ENCODE measurements at places on chromosomes 12 and 14. TPM values are rescaled to one million over a fixed set of nuclear protein-coding genes. Genes with fewer than 3 reads are reported as not detected.

The CELA1 gene
- total RNA-seq: not detected

The PPFIBP1 gene
- total RNA-seq: 82.1 TPM

The ACRBP gene
- total RNA-seq: 0.49 TPM

The FLRT2 gene
- total RNA-seq: 89.6 TPM

The SDR9C7 gene
- 0.38 TPM for total RNA-seq

The POLE gene
- total RNA-seq: 60.3 TPM

Measured in camera-type eye (tissue), 1 donor.